Kidney glomerular epithelial cell (primary cell): ENCODE measurements at places on chromosomes 5 and 9.
A peak's percentile ranks its signal among the peaks of the same experiment; 100 is the strongest.

DNA sequence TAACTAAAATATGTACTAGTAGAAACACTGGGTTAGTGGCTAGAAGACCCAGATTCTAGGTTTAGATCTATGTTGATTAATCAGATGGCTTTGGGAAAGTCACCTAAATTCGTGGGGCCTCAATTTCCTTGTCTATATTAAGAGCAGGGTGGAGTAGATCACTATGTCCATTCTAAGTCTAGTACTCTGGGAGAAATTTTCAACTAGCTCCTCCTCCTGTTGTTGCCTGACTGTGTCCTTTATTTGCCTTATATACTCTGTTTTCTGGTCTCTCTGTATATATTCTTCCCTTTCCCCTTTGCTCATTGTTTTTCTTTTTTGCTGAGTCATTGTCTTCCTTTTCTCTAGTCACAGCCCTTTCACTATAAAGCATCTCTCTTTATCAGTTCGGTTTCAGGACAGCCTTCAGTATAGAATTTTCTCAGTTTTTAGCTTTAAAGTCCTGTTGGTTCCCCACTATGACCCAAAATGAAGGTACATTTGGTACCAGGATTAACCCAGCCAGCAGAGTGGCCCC lies 44.5 kb upstream of the CDH6 start:
- DNase-seq: no peak

DNA sequence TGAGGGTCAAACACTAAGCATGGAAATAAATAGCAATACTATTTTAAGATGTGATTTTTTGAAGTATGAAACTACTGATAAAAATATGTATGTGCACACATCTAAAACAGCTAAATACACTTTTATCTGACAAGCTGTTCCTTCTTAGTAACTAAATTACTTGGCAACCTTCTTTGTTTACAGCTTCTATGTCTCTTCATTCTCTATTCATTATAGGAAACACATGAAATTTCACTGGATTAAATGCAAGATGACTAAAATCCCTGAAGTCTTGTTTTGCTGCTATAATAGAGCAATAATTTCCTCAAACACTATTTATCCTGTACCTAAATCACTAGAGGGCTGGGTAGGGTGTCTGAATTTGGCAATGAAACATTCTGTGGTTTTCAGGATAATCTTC lies 11.7 kb downstream of the RICTOR start:
- DNase-seq: no peak

- DNase-seq: no peak
Observed at GRCh38 chr9:91770229-91770628, 179.8 kb downstream of the ROR2 start.

- no peak for DNase-seq
Observed at GRCh38 chr5:43642428-43642827, 39.4 kb downstream of the NNT start.

GRCh38 chr5:3357291-3357690 lies 238.3 kb upstream of the IRX1 start:
- no peak for DNase-seq

DNA sequence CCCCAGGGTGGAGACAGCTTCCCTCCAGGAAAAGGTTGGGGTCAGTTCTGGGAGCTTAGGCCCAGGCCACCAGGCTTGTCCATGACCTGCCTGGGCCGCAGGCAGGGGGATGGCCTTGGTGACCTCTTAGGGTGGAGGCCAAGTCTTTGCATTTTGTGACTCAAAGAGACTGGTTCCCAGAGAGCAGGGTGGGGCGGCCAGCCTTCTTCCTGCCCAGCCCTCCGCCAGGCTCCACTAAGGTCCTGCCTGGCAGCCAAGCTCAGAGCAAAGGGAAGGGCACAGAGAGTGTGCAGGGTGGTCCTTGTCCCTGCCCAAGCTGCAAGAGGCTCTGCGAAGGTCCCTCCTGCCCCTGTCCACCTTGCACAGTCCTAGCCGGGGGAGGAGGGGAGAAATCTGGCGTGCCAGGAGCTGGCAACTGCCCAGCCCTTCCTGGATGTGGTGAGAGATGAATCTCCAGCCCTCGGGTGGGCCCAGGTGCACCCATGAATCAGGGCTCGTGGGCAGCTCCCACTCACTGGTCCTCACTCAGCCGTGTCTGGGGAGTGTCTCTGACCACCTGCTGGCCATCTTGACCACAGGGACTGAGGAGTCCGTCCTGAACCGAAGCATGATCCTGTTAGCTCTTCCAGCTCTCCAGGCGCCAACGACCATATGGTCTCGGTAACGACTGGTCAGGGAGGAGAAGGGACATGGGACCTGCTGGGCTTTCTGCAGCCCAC lies 2.3 kb upstream of the PTGDS start:
- DNase-seq: no peak

- peak; percentile 49 for DNase-seq
Observed at GRCh38 chr5:98872674-98873073, 56.1 kb downstream of the CHD1 start.
